ENCODE measurements at places on chromosomes 16 and 17.

- no peak for DNase-seq
Measured at GRCh38 chr16:63422715-63423114, 1386.5 kb upstream of the CDH8 start.

- DNase-seq, result no peak
Measured at GRCh38 chr16:80459966-80460365, 80.8 kb upstream of the DYNLRB2 start.

- no peak for DNase-seq
Measured at GRCh38 chr17:29710891-29711418, 88.2 kb upstream of the CORO6 start.

GRCh38 chr17:45578516-45579455, 88.3 kb upstream of the PLEKHM1 start:
- no peak for DNase-seq

DNA sequence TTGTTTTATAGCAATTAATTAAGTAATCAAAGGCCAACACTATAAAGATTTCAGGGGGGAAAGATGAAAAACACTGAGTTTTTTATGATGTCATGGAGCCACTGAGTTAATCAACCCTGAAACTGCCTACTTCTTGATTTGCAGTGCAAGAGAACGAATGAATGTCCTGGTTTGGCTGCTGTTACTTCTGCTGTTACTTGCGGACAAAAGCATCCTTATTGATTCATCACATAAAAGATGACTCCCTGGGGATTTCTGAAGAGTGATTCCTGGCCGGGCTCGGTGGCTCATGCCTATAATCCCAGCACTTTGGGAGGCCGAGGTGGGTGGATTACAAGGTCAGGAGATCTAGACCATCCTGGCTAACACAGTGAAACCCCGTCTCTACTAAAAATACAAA, 10.9 kb upstream of the SPNS3 start:
- DNase-seq, result no peak

- no peak for DNase-seq
Measured at GRCh38 chr17:11813871-11814270, 183.4 kb downstream of the ZNF18 start.

- DNase-seq, result no peak
Measured at GRCh38 chr17:58325976-58326468, 2.6 kb downstream of the TSPOAP1 start.

- no peak for DNase-seq
Measured at GRCh38 chr17:28957277-28957991, 6.1 kb upstream of the PHF12 start.

- peak; percentile 60 for DNase-seq
Measured at GRCh38 chr17:75105126-75106080, 4.4 kb upstream of the ARMC7 start.

DNA sequence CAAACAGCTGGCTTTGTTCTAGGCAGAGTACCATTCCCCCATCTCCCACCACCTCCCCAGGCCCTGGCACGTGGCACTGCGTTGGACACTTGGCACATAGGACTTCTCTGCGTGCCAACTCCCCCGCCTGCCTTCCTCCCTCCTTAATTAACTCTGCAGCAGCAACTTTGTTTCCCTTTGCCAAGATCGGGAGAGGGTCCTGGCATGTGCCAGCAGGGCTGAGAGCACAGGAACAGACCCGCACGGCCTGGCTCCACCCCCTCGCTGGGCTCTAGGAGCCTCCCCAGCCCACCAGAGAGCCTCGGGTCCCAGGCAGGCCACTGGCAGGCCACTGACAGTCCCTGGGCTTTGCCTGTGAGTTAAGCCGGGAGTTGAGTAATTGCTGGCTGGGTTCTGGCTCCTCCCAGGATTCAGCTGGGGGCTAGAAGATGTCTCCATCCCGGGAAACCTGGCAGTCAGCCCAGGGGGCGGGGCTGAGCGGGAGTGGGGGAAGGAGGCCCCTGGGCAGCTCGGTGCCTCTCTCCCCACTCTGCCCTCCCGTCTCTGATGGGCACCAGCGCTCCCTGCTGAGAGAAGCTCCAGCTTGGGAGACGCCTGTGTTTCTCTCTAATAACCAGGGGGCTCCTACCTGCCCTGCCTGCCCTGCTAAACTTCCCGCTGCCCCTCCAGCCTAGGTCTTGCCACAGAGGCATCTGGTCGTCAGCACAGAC, 224.0 kb upstream of the TNRC6C start:
- peak; percentile 90 for DNase-seq

DNA sequence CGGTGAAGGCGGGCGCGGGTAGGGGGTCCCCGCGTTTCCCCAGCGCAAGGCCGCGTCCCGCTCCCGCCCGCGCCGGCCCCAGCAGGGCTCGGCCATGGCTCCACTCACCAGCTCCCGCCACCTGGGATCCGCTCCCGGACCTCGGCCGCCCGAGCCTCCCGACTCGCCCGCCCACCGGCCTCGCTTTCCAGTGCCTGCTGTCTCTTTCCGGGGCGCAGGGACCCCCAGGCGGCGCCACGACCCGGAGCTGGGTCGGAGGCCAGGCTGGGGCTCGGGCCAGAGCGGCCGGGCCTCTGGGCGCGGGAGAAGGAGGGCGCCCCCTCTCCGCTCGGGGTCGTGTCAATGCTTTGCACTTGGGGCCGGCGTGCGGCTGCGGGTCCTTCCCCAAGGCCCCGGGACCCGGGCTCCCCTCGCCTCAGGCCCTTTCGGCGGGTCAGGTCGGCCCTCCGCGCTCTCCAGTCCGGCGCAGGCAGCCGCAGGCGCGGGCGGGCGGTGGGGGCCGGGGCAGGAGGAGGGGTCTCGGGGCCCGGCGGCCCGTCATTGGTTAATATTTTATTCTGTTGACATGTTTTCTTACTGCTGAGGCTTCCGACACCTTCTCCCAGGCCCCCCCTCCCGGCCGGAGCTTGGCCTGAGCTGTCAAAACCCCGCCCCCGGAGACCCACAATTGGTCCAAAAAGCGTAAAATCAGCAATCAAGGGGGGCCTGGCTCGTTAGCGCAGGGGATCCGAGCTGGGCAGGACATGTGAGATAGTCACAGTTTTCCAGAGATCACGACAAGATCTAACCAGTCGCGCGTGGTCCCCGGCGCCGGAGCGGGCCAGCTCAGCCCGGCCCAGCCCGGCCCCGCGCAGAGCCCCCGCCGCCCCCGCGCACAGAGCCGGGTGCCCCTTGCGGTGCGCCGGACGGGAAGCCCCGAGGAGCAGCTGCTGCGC, at the start of gene TBX2:
TBX2 (plus strand) TSS at position 713 of the 935 bp plus-strand sequence. CDS start 334 bp downstream, outside the sequence.
- peak; percentile 96 for DNase-seq

DNA sequence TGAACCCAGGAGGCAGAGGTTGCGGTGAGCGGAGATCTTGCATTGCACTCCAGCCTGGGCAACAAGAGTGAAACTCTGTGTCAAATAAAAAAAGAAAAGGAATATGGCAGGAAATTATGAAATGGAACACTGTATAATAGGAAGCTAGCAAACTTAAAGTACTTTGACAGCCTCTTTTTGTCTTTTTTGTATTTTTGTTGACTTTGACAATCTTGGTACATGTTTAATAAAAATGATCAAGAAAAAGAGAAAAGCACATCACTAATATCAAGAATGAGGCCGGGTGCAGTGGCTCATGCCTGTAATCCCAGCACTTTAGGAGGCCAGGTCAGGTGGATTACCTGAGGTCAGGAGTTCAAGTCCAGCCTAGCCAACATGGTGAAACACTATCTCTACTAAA, 5.5 kb downstream of the ATF7IP2 start:
- DNase-seq, result no peak

DNA sequence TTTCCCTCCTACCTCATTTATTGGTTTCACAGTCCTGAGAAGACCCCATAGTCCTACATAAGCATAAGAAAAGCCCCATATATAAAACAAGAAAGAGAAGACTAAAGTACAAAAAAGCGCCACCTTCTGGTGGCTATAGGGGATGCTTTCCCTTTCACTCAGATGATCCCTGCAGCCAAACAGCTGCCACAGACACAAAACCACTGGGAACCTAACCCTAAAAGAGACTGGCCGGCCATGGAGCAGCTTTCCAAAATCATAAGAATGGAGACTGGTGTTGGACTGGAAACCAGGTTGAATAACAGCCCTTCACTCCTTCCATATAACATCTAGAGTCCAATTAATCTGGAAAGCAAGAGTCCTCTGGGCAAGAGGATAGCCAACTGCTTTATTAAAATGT, 11.4 kb downstream of the DYNC1LI2 start:
- peak; percentile 58 for DNase-seq

DNA sequence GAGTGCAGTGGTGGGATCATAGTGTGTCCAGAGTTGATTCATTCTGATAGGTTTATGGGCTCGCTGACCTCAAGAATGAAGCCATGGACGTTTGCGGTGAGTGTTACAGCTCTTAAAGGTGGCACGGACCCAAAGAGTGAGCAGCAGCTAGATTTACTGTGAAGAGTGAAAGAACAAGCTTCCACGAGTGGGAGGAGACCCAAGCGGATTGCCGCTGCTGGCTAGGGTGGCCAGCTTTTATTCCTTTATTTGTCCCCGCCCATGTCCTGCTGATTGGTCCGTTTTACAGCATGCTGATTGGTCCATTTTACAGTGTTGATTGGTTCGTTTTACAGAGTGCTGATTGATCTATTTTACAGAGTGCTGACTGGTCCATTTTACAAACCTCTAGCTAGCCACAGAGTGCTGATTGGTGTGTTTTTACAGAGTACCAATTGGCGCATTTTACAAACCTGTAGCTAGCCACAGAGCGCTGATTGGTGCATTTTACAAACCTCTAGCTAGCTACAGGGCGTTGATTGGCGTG, 17.5 kb downstream of the CACNG4 start:
- no peak for DNase-seq

- DNase-seq, result no peak
Measured at GRCh38 chr16:79902351-79902750, 301.8 kb upstream of the MAF start.

GRCh38 chr16:53755026-53755910, 51.3 kb downstream of the FTO start:
- peak; percentile 75 for DNase-seq

DNA sequence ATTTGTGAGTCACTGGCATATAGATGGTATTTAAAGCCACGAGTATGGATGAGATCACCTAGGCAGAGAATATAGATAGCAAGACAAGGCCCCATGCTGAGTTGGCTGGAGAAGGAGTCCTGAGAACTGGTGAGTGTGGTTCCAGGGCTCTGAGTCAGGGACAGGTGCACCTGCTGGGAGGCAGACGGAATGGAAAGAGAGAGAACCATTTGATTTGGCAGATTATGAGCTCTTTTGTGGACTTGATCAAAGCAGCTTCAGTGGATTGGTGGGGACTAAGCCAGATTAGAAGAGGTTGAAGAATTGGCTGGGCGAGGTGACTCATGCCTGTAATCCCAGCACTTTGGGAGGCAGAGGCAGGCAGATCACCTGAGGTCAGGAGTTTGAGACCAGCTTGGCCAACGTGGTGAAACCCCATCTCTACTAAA, 4.3 kb upstream of the C16orf92 start:
- DNase-seq, result no peak

DNA sequence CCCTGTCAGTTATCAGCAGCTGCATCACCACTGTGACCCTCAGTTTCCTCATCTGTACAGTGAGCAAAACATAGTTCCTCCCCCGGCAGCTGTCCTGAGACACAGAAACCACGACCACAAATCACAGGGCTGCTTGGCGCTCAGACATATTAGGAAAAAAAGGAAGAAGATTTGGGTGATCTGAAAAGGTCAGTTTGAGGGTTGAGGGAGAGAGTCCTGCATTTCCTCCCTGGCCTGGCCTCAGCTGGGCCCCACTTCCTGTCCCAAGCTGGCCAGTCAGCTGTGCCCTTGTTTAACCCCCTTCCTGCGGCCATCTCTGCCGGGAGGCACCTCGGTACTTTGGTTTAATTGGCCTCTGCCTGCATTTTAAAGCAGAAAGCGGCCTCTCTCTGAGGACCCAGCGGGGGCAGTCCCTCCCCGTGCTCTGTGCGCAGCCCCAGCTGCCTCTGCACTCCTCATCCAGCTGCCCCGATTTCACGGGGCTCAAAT, 24.0 kb upstream of the CIBAR2 start:
- peak; percentile 50 for DNase-seq

DNA sequence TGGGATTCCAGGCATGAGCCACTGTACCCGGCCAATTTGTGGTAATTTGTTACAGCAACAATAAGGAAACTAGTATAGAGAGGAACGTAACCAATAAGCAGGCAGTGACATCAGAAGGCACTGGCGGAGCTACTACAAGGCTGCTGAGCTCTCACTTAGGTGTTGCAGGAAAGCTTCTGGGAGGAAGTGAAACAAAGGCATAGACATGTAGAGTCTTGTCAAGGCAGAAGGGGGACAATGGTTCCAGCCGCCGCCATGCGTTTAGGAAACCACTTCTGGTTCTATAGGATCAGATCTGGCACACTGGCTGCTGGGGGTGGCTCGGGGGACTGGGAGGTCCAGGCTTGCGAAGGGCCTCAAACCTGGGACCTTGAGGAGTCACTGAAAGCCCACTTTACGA, 9.4 kb upstream of the CPSF4L start:
- DNase-seq, result no peak

DNA sequence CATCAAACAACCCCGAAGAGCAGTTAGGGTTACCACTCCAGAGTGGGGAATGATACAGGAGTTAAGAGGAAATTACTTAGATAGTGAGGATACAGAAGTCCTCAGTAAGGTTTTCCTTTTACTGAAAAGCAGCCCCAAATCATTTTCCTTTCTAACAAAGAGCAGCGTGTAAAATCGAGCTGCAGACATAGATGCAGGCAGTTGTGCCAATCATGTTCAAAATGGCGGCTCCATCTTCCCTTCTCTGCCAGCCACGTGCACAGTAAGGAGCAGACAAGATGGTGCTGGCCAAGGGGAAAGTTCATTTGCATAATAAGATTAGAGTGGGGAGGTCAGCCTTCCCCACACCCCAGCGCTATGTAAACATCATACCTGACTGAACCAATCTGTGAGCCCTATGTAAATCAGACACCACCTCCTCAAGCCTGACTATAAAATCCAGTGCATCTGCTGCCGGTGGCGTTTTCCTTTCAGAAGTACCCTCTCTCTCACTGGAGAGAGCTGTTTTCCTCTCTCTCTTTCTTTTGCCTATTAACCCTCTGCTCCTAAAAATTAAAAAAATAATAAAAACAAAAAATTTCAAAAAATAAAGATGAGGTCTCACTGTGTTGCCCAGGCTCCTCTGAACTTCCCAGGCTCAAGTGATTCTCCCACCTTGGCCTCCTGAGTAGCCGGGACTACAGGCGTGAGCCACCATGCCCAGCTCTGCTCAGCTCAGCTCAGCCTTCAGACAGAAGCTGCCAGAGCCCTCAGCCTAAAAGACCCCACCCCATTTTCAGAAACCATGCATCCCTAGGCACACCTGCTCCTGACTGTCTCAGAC, 2.6 kb upstream of the SRL start:
- DNase-seq, result peak; percentile 39

GRCh38 chr16:9489835-9490467, 398.5 kb downstream of the HAPSTR1 start:
- DNase-seq, result no peak
